ENCODE measurements at places on chromosomes 7 and 10. TPM values are rescaled to one million over a fixed set of nuclear protein-coding genes. Genes with fewer than 3 reads are reported as not detected.

- no peak for DNase-seq
These were observed 99.1 kb downstream of the GRID1 start for GRCh38 chr10:86267286-86268195.

DNA sequence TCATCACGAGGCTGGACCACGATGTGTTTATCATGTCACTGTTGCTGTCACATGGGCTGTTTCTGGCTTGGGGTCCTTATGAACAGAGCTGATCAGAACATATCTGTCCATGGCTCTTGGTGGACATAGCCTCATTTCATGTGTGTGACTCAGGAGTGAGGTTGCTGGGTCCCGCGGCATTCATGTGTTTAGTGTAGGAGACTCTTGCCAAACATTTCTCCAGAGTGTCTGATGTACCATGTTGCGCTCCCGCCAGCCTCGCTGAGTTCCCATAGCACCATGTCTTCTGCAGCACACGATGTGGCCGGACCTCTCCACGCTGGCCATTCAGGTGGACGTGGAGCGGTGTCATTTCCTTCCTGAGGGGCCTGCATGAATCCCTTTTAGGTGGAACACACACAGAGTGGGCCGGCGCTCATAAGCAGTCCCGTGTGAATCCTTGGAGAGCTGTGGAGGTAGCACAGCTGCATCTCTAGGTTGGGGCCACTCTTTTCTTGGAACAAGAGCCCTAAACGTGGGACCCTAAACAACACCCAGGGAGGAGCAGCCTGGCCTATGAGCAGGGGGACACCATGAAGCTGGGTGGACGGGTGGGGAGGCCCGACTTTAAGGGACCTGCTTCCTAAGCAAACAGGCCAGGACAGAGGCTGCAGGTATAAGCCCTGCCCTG, 134.6 kb downstream of the LHPP start:
- peak; percentile 44 for DNase-seq

DNA sequence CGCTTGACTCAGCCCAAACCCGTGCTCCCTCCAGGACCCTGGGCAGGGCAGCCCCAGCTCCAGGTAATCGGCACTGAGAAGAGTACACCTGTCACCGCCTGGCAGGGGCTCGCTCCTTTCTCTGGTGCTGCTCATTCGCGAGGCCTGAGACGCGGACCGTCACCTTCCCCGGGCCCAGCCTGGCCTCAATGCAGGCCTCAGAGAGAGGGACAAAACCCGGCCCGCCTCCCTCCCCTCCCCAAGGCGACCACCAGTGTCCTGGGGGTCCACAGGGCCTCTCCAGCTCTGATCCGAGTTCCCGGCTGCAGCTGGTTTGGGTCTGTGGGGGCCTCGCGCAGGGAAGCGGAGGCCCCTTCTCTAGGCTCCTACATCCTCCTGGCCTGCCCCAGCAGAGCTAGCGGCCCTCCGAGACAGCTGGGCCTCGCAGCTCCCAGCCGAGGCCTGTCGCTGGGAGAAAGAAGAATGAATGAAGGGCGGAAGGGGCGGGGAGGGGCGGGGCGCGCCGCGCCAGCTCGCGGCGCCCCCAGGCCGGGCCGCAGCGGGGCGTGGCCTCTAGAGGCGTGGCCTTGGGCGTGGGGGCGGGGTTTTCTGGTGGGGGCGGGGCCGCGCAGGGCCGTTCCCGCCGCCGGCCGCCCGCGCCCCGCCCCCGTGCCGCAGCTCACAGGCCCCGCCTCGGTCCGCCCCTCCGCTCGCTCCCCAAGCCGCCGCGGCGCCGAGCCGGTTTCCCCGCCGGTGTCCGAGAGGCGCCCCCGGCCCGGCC, at the start of gene LIMK1:
TSS of gene LIMK1 (plus strand) at position 688 of the 760 bp plus-strand sequence. CDS start 187 bp downstream, outside the sequence.
- DNase-seq: peak; percentile 92

GRCh38 chr10:123529146-123529760, 136.9 kb upstream of the GPR26 start:
- DNase-seq: no peak

DNA sequence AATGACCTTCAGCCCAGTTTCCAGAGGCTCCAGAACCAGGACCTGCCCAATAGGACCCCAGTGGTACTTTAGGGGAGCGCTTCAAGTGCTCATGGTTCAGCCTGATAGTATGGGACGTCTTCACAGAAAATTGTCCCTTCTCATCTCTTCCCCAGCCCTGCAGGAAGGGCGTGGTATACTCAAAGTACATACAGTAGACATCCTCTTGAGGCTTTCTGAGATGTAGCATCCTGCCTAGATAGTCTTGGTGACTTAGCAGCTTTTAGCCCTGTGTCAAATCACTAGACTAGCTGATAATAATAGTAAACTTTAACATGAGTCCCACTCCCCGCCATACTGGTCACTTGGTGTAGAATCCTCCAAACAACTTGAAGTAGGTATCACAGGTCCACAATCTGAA, 193.2 kb downstream of the CYP26A1 start:
- DNase-seq: no peak

GRCh38 chr10:30459283-30459682, 25.3 kb downstream of the MAP3K8 start:
- DNase-seq: peak; percentile 77

DNA sequence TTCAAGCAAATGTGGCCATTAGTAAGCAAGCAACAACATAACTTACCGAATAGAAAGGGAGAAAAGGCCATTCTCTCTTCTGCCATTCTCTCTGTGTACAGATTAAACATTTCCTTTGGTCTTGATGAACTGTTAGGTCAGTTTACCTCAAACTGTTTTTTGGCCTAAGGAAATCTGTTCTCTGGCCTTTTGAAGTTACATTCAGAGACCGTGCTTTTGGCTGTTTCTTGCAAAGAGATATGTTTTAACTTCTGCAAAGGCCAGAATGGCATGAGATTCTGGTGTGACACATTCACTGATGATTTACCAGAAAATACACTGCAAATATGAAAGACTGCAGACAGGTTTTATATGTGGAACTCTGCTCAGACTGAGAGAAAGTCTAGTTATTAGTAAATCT, 22.2 kb downstream of the AHR start:
- DNase-seq: no peak

GRCh38 chr10:99467236-99467999, 37.0 kb upstream of the GOT1 start:
- DNase-seq: no peak

DNA sequence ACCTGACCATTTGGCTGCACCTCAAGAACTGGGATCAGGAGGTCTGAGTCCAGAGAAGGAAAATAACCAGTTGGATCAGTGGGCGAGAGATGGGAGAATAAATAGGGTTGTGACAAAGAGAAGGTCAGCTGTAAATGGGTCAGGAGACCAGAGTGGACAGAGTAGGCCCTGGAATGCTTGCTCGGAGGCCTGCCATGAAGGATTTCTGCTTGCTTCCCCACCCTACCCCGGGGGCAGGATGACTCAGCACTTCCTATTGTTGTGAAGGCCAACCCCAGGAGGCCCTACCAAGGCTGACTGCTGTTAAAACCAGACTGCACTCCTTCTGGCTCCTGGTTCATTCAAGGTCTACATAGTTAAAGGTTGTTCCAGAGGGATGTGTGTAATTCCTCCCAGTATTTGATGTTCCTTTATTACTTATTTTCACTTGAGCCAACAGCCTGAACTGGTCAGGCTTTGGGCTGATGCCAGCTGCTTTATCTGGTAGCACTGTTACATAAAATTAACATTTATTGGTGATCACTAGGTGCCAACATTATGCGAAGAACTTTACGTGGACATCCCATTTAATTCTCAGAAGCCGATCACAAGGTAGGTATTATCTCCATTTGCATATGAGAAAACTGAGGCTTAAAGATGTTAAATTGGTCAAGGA, 27.3 kb upstream of the IFRD1 start:
- DNase-seq: peak; percentile 81

DNA sequence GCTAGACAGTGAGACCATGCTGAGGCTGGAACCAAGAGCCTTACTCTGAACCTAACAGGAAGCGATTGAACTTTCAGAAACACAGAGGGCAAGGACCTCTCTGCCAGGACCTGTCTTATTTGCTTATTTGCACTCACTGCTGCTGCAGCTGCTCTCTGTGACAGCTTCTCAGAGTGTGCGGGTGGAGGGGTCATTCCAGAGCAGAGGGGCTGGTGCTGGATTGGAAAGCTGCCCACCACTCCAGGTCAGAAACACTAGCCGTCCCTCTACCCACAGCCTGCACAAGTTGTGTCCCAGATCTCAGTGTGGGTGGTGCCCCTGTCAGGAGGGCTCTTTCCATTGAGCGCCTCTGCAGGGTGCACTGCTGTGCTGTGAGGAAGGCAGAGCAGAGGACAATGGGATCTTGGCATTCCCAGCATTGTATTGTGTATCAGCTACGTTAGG, 126.2 kb downstream of the CCNY start:
- DNase-seq: no peak

DNA sequence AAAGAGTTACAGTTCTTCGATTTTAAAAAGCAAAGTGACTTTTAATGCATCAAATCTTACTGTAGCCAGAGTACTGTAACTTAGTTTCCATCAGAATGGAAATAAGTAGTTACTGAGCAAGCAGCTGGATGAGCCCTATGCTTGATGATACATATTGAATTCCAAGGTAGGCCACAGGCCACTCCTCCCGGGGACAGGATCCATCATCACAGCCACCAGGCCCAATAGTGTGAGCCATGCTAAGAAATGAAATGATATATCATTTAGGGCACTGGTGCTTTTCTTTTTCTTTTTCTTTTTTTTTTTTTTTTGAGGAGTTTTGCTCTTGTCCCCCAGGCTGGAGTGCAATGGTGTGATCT, 42.9 kb upstream of the TOMM7 start:
- no peak for DNase-seq

- no peak for DNase-seq
These were observed 11.3 kb downstream of the INPP5A start for GRCh38 chr10:132548869-132549268.

- DNase-seq: no peak
These were observed 38.7 kb upstream of the CDK1 start for GRCh38 chr10:60739558-60739957.

GRCh38 chr10:24363070-24363469, 154.1 kb downstream of the KIAA1217 start:
- no peak for DNase-seq

DNA sequence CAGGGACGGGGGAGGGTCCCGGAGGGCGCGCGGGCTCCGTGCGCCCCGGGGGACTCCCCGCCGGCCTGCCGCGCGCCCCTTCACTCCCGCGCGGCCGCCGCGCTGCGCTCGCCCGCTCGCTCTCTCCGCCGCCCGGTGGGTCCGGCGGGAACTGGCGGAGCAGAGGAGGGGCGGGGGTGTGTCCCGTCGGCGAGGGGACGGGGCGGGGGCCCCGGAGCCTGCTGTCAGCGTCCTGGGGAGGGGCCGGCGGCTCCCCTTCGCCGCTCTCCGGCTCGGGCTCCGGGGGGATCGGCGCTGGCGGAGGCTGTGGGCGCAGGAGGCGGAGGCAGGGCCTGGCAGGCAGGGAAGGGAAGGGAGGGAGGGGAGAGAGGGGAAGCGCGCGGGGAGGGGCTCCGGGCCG, at the start of gene SH3PXD2A:
TSS of gene SH3PXD2A (minus strand) at position 153 of the 400 bp plus-strand sequence. CDS start 310 bp downstream, outside the sequence.
- no peak for DNase-seq

DNA sequence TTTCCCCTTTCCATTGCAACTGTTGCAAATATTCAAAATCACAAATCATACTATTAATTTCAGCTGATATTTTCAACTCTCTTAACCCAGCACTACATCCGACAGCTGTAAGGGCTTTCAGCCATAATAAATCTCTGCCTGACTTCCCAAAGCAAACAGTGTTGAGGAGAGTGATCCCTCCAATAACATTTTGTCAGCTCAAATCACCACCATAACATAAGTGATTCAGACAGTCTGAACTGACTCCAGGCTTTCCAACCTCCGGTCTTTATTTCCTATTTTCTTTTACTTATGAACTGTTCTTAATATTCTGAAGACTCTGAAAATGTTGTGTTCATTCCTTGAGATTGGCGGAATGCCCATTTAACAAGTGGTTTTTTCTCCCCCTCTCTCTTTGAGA, 1085.9 kb downstream of the GATA3 start:
- no peak for DNase-seq

DNA sequence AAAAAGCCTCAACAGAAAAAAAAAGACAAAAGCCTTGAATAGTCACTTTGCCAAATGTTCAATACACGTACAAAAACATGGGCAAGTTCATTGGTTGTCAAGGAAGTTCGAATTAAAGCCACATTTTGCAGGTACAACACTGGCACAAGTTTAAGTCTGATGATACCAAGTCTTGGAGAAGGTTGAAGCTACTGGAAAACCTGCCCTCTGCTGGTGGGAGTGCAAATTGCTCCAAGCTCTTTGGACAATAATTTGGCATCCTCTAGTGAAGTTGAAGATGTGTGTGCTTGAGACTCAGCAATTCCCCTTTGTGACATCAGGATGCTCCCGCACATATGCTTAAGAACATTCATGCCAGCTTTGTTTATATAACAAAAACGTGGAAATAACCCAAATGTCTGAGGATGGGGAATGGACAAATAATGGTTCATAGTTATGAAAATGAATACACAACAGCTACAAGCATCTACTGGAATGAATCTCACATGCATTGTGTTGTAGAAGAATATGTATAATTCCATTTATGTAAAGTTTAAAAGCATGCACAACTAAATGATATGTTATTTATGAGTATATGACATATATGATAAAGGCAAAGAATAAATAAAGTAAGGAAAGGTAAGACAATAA, 120.0 kb upstream of the PLPP4 start:
- DNase-seq: no peak

DNA sequence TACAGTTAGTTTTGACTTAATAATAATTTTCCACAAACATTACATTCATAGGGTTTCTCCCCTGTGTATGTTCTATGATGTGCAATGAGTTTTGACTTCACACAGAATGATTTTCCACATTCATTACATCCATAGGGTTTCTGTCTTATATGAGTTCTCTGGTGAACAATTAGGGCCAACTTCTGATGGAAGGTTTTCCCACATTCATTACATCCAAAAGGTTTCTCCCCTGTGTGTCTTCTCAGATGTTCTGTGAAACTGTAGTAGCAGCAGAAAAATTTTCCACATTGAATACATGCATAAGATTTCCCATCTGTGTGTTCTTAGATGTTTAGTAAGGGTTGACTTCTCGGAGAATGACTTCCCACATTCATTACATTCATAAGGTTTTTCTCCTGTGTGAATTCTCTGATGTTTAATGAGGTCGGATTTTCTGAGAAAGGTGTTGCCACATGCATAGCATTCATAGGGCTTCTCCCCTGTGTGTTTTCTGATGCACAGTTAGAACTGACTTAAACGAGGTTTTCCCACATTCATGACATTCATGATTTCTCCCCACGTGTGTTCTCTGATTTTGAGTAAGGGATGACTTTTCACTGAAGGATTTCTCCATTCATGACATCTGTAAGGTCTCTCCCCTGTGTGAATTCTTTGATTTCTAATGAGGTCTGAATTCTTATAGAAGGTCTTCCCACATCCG, 118.5 kb downstream of the ZNF33B start:
- no peak for DNase-seq

ABCF2 gene
- 24.5 TPM for total RNA-seq

PRSS37 gene
- not detected for total RNA-seq

HOXA1 gene
- total RNA-seq: not detected

FXYD4 gene
- total RNA-seq: not detected

IQUB gene
- 0.54 TPM for total RNA-seq

AOC1 gene
- 0.27 TPM for total RNA-seq

SHOC2 gene
- total RNA-seq: 44.2 TPM

SLIT1 gene
- 0.08 TPM for total RNA-seq

ZNF33B gene
- 13.7 TPM for total RNA-seq

SMNDC1 gene
- 27.6 TPM for total RNA-seq

HMX2 gene
- not detected for total RNA-seq
